Stimulated activated CD8-positive, alpha-beta memory T cell treated with anti-CD3 and anti-CD28 coated beads, Interleukin-7, amount 100 ng/mL, for 24 hours (primary cell): ENCODE measurements at places on chromosomes 3 and 15.

GRCh38 chr15:91537856-91538255 is 315.7 kb upstream of the SLCO3A1 start:
- no peak for DNase-seq

- no peak for DNase-seq
Observed at GRCh38 chr3:13391308-13391707, 28.8 kb downstream of the NUP210 start.

DNA sequence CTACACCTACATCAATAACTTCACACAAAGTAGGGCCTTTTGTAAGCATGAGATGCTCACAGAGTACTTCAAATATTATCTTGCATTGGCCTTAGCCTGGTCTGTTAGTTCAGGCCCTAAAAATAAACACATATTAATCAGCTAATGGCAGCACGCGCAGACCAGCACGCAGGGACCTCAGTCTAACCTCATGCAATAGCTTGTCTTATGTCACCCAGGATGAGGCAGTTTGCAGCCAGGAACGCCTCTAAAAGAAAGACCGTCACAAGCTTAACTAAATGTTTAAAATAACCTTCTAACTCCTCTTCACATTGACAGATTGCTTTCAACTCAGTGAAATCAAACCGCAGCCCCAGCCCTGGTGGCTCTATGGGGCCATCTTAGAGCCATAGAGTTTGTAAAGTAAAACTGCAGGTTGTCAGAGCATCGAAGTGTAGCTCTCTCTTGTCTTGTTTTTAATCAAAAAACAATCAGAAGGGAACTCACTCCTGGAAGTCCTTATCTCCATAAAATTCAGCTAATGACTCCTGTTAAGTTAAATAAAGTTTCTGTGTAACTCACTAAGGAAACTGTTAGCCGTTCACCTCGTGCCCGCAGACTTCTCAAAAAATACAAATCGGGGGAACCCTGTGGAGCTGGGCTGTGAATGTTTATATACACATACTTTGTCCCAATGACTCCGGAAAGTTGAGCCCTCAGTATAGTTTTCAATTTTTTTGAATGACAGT is 212.6 kb downstream of the CDIN1 start:
- DNase-seq: no peak

GRCh38 chr15:99341786-99342185 is 90.5 kb downstream of the LRRC28 start:
- no peak for DNase-seq

DNA sequence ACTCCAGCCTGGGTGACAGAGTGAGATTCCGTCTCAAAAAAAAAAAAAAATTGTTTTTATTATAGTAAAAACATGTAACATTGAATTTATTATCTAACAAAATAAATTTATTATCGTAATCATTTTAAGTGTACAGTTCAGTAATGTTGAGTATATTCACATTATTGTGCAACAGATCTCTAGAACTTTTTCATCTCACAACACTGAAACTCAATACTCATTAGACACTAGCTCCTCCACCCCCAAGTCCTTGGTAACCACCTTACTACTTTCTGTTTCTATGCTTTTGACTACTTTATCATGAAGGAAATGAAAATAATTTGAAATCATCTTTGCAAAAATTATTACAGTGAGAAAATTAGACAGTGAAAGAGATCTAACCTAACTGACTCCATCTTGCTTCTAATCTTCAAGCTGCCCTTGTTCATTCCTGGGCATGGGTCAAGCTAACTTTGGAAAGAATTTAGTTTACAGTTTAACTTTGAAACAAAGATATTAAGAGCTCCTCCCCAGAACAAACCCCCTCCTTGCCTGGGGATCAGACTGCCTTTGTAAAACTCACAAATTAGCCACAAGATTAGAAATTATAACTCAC is 15.0 kb upstream of the FYCO1 start:
- DNase-seq: no peak

DNA sequence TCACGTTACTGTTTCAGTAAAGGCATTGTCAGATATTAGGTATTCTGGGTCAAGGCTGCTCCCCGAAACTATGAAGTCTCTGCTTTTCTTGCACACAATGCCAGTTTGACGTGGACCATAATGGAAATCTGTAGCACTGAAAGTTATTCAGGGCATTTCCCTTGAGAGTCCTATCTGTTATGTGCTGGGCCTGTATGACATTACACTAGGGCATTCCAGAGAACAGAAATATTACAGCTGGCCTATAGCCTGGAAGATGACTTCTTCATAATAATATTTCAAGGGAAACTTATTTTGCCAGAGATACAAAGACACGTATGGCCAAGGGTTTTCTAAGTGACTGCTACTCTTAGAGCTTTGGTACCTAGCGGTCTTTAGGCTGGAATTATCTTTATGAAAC is 613.6 kb upstream of the CBLB start:
- DNase-seq: no peak

DNA sequence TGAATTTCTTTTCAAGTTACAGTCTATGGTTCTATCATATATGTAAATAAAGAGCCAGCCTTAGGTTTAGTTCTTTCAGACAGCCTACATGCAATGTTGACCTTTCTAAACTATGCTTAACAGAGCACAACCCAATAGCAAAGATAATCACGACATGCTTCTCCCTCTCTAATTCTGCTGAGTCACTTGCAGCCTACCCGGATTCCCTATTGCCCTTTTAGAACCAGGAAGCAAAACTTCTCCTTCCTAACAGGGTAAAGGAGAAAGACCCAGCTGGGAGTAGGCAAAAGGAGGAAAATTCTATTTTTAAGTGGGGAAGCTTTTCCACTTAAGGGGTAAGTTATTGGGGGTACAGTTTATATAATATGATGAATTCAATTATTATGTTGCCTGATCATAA is 79.3 kb downstream of the SLC7A14 start:
- DNase-seq: no peak

DNA sequence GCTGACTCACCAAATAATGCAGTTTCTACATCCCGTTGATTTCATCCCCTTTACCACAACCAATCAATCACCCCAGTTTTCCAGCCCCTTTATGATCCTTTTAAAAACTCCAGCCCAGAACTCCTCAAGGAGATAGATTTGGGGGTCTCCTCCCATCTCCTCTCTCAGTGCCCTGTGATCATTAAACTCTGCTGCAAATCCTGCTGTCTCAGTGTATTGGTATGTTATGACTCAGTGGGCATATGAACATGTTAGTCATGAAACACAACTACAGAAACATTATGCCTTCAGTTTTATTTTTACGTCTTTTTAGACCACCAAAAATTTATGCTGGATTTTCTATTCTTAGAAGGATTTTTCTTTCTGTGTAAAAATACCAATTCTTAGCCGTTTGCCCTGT is 213.7 kb downstream of the DIPK2A start:
- DNase-seq: no peak

DNA sequence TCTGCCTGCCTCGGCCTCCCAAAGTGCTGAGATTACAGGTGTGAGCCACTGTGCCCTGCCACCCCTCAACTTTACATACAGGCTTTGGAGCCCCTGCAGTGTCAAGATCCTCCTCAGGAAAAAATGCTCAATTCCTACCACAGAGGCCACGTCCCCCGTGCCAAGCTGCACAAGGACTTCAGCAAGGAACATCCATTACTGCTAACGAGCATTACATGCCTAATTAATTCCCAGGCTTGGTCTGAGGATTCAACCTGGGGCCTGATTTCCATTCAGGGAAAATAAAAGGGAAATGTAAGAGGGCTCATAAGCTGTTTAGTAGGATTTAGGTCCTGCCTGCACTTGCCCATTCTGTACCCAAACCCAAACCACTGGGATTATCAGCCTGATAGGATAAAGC is 161.4 kb downstream of the RAB11A start:
- DNase-seq: no peak

DNA sequence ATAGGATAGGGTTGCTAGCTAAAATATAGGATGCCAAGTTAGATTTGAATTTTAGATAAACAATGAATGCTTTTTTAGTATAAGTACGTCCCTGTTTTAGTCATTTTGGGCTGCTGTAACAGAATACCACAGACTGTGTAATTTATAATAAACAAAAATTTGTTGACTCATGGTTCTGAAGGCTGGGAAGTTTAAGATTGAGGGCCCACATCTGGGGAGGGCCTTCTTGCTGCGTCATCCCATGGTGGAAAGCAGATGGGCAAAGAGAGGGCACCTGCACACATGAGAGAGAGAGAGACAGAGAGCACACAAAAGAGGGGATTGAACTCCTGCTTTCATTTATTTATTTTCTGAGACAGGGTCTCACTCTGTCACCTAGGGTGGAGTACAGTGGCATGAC is 246.5 kb downstream of the EPHB1 start:
- no peak for DNase-seq

DNA sequence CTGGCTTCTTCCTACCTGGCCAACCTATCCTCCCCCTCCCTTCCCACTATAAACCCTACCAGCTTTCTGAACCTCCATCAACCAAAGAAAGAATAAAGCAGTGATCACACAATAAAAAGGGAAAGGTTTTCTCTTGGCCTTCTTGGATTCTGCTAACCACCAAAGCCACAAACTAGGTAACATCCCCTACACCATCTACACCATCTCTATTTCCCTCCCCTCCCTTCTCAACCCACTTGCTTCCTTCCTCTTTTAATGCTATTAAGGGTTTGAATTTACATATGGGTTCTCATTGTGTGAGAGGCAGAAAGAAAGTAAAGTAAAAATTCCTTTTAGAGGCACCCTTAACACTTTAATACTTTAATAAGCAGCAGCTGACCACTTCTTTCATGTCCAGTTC is 25.8 kb upstream of the RSL24D1 start:
- no peak for DNase-seq

- DNase-seq: no peak
Observed at GRCh38 chr15:84780492-84780891, 32.1 kb downstream of the ZNF592 start.

DNA sequence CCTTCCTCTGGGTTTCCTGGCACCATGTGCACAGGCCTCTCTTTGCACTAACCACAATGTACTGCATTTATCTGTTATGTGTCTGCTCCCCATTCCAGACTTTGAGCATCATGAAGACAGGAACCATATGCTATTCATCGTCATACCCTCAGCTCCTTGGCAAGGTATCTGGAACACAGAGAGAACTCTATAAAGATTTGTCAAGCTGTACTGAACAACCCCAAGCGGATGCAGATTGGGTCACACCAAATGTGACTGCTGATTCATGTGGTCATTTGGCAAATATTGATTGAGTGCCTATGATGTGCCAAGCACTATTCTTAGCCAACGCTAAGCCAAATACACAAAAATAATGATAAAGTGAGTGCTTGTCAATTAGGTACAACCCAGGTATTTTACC is 7.5 kb upstream of the MEGF11 start:
- DNase-seq: no peak

DNA sequence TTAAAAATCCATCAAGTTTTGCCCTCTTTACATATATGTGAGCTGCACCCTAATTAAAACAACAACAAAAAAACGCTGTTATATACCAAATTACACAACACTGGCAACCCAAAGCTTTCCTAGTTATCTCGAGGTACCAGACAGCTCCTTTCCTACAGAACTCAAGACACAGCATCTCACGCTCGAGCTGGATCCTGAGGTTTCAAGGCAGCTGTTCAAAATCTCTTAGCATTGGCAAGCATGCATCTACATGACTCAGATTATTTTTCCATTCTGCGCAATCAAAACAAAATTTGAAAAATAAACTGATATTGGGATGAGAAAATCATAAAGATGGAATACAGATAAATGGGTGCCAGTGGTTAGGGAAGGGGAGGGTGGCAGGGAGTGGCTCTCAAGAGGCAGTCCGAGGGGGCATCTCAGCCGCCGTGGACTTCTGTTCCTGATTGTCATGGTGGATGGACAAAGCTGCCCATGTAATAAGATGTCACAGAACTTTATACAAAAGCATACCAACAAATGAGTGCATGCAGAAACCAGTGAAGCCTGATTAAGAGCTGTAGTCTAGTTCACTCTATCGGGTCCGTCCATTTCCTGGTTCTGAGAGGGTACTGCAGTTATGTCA is 91.5 kb downstream of the ADAMTS17 start:
- DNase-seq: no peak

GRCh38 chr3:54844211-54844610 is 83.6 kb downstream of the LRTM1 start:
- no peak for DNase-seq

- no peak for DNase-seq
Observed at GRCh38 chr15:24971772-24972171, 17.0 kb downstream of the SNRPN start.

GRCh38 chr3:57655727-57656126 is 37.1 kb downstream of the DENND6A start:
- no peak for DNase-seq

DNA sequence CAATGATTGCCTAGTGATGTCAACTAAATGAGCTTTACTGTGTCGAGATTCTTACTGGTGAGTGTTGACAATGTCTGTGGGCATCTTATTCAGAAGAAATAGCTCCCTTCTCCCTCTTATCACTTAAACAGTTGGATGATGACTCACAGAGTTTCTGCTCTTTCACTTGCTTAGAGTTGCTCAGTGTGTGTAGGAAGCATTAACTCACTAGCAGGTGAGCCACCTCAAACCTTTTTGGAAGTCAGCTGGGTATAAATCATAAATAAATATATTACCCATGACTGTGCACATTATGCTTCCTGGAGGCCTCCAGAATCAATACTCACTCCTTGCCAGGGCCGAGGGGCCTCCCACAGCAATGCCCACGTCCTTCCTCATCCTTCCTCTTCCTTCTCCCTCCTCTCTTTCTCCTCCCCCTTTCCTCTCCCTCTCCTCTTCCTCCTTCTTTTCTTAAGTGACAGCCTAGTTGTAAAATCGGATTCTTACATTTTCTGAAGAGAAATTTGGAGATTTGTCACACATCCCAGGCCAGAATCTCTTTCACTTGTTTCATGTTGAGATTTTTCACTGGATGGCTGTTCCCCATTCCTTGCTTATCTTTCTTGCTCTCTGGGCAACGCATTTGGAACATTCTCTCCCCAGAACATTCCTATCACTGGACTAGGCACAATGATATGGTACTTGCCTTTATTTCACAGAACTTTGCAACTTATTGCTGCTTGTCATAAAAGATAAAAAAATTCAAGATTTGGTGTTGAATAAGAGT is 17.5 kb downstream of the SHC4 start:
- no peak for DNase-seq

DNA sequence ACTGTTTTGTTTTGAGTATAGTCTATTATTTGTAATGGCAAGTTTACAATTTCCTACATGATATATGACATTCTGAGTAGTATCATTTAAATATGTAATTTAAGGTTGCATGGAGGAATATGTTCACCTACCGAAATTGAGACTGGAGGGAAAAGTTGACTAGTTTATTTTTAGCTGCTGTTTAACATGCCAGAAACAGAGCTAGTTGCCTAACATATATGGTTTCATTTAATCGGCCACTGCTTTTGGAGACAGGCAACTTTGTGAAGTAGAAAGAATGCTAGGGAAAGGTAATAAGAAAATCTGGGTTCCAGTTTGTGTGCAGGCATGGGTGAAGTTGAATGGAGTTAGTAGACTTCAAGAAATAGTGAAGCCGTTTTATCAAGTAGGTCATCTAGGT is 342.1 kb upstream of the CBLB start:
- no peak for DNase-seq

- no peak for DNase-seq
Observed at GRCh38 chr3:97106652-97106989, 292.2 kb downstream of the EPHA6 start.
